ENCODE measurements at places on chromosomes 7 and 10.

DNA sequence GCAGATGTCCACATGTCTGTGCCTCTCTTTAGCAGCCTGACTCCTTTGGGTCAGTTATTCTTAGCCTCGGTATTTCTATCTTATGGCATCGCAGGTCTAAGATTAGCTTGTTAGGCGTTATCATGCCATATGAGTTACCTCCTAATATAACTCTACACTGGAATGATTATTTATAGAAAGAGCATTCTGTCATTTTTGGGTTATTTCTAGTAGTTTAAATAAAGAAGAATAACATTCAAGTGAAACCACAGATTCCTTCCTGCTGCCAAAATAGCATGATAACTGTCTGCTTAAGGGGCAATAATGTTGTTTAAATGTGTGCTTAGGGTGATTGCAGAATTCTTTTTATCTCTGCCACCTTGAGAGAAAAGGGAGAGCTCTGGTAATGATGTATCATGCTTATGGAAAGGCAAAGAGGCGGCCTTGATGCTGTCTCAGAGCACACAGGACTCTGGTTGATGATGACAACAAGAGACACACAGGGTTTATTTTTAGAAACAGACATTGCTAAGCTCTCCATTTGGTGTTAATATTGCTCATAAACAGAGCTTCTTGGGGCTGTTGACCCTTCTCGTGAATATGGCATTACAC is 10.4 kb downstream of the HDAC9 start:
- no peak for DNase-seq

DNA sequence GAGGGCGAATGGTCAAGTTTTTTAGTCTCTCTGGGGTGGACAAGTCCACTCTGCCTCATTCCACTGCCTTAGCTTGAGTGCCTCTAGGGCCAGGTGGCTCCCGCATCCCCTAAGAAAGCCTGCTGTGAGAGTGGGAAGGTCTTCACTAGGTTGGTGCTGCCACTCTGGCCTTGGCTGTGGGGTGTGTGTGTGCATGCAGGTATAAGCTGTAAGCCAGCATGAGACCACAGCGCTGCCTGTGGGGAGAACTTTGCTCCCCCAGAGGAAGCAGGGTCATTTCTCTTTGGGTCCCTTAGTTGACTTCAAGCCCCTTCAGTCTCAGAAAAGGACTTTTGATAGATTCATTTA is 25.5 kb upstream of the PCBD1 start:
- no peak for DNase-seq

- no peak for DNase-seq
Measured at GRCh38 chr7:99325001-99325493, 651 bp upstream of the ARPC1A start.

DNA sequence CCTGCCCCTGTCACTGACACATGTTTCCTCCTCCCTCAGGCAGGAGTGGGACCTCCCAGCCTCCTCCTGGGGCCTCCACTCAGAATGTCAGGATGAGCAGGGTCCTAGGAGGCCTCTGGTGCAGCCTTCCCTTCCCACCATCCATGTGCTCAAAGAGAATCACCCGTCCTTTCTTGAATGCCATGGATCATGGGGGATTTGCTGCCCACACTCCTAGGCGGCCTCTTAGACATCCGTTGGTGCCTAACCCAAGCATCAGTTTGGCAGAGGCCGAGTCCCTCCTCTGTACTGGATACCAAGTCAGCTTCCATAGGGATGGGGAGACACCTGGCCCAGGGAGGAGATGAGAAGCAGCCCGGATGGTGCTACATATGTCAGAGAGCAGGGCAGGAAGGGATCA is 7.0 kb downstream of the NOS3 start:
- no peak for DNase-seq

DNA sequence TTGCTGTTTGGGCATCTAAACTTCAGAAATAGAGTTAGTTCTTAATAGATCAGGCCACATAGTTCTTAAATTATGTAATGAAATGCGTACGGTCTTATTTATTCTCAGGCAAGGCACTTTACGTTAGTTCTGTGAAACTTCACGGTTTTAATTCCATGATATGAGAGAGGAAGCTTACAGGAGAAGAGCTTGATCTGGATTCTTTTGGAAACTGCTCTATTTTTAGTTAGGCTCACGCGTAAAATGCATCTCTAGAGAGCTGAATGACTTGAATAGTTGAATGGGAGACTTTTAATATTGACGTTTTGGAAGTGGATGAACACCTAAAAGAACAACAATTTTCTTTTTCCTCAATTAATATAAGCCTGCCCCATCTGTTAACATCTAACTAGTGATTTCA is 71.1 kb downstream of the PRKG1 start:
- DNase-seq: no peak

GRCh38 chr10:31590023-31590800 is 271.2 kb downstream of the ZEB1 start:
- no peak for DNase-seq

GRCh38 chr7:133135451-133135850 is 53.6 kb upstream of the CHCHD3 start:
- no peak for DNase-seq

DNA sequence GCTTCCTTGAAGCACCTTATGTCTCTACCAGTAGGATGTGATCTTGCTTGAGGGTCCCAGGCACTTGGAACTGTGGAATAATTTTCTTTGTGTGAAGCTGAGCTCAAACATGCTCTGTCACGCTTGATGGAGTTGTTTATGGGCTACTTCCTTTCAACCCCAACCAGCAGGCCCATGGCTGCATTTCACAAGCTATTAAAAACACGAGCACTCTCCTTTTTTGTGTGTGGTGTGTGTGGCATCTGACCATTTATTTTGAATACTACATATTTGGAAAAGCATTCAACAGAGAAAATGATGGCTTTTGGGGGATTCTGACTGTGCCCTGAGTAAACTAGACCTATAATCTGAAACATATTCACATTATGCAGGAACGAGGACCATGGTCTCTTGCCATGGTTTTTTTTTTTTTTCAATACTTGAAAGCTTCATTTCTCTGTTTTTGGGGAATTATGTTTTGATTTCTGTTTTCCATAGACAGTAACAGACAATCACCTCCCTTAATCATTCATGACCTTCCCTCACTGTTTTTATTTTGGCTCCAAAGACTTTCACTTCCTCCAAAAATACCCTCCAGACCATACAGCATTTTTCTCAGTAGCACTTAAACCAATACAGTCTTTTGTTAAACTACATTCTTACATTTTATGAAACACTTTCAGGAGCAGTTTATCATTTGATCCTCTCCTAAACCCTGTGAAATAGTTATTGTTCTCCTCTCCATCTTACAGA is 233.6 kb upstream of the BMPER start:
- no peak for DNase-seq

DNA sequence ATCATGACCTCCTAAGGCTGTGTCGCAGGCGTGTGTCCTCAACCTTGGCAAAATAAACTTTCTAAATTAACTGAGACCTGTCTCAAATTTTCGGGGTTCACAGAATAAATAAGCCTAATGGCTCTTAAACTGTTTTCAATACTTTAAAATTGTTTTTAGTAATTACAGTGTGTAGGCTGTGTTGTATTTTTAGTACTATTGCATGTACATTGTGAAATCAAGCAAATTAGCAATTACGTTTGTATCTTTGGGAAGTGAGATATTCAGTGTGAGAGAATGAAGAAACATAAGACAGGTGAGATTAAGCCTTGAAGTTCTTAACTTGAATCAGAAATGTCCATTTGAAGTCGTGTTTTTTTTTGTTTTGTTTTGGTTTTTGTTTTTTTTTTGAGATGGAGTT is 4.8 kb upstream of the AKR1B10 start:
- no peak for DNase-seq

- no peak for DNase-seq
Measured at GRCh38 chr7:24959735-24960485, 20.1 kb downstream of the OSBPL3 start.

- no peak for DNase-seq
Measured at GRCh38 chr10:75029857-75030256, 81.6 kb upstream of the SAMD8 start.

DNA sequence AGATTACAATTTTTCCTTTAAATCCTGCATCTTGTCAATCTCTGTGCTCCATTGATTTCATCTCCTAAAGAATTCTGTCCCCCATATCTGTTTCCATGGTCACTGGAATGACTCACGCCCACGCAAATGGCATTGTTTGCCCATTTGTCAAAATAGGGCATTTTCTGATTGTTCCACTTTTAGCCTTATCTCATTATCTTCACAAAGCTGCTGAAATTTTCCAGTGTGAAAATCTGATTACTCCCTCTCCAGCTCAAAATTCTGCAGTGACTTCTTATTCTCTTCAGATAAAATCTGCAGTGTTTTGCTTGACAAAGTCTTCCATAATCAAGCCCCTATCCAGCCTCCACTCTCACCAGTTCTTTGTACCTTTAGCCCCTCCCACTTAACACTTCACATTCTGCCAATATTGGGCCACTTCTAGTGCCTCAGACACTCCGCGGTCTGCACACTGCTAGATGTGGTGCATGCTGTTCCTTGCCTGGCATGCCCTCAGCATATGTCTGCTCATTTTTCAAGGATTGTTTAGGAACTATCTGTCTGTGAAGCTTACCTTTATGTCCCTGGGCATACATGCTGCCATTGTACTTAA is 33.9 kb upstream of the CTTNBP2 start:
- no peak for DNase-seq

GRCh38 chr10:73871295-73872189 is 2.8 kb downstream of the CAMK2G start:
- DNase-seq: no peak

DNA sequence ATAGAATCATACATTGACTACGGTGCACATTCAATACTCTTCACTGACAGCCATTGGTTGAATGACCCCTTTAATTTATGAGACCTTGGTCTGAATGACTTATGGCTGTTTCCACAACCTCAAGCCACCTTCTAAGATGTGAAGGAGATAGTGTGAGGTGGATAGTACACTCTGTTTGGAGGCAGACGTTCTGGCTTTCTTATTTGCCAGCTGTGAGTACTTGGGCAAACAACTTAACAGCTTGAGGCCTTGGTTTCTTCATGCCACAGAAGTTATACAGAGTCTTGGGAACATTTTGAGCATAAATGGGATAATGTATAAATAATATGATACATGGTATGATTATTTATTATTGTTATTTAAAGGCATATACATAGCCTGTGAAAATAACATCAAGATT is 62.0 kb downstream of the BPGM start:
- DNase-seq: no peak

DNA sequence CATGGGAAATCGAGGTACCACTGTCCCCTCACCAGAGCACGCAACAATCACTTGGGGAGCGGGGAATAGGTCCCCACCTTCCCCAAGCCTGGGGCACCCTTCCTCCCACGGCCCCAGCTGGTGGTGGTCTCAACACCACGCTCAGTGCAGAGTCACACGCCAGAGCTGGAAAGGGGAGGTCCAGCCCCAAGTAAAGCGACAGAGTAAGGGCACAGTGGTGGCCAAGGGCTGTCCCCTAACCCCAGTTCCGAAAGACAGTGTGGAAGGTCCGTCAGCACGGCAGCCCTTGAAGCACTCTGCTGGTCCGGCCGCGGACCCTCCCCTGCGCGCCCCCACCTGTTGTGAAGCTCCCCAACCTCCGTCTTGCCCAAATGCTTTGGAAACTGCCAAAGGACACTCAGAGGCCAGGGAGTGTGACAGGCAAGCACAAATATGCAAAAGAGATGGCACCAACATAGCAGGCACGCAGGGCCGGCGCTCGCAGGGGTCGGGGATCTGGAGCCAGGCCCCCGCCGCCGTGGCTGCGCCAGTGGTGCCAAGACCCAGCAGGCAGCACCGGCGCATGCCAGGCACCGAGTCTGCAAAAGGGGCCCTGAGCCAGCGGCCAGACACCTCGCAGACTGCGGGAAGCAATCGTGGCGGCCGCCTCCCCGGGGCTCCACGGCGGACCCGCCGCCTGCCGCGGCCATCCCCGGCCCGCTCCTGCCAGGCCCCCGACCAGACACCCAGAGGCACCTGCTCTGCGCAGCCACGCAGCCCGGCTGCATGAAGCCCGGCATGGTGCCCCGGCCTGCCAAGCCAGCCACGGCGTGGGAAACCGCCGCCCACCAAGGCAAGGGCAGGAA is 51.6 kb upstream of the SRRM3 start:
- no peak for DNase-seq

DNA sequence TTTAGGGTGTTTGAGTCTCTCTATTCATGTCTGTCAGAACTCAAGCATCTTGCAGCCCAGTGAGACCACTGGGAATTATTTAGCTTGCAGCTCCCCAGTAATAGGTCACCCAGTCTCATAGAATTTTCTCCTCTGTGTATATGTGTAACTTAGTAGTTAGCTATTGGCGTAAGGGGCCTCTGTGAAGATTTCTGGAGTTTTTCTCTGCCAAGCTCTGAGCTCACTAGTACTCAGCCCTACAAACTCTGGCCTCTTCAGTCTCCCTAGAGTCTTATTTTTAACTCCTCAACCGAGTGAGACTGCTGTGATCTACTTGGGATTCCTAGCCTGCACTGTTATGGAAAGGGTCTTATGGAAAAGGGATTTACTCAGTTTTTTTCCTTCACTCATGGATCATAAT is 90.2 kb downstream of the PPP1R9A start:
- DNase-seq: no peak

DNA sequence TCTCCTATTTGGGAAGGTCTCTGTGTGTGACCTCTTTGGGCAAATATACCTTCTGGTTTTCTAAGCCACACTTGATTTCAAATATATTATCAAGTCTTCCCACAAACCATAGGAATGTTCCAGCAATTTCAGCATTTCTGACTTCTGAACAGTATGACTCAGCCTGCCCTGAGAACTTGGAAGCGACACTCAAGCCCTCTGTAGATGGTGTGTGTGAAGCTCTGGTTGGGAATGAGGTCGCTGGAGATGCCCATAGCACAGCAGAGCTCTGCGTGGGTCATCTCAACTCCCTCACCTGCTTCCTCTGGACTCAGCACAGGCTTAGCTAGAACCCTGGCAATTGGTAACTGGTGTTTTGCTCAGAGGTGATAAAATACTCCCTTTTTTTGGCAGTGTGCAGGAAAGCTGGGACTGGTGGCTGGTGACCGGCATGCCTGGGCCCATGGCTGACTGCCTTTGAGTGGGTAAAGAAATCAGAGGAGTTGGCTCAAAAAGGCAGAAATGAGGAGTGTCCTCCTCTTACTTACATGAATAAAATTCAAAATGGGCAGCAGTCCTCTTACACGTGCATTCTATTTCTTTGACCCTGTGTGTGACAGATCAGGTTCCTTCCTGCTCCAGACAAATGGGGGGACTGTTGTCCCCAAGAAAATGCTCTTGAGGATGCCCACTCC is 87.5 kb upstream of the NRP1 start:
- no peak for DNase-seq
